Esophagus muscularis mucosa (tissue), 4 donors: ENCODE measurements at places on chromosomes 2 and 18. TPM values are rescaled to one million over a fixed set of nuclear protein-coding genes. Genes with fewer than 3 reads are reported as not detected.

GRCh38 chr2:146950911-146951310 is 893.9 kb upstream of the ACVR2A start:
- H3K27me3 ChIP-seq, result no peaks in the 10 kb centered on the region
- H3K4me1 ChIP-seq, result peaks cover 40% of the 10 kb centered on the region
- H3K4me3 ChIP-seq, result no peak overlapping the region
- no peak overlapping the region for H3K27ac ChIP-seq
- no peaks in the 10 kb centered on the region for H3K36me3 ChIP-seq

Gene MAB21L4
- total RNA-seq, result not detected

- peak overlapping the region; percentile 89 for H3K27ac ChIP-seq
- peaks cover 24% of the 10 kb centered on the region for H3K27me3 ChIP-seq
- DNase-seq, result no peak
- peak overlapping the region; percentile 70 for H3K4me3 ChIP-seq
- H3K36me3 ChIP-seq, result no peaks in the 10 kb centered on the region
- H3K4me1 ChIP-seq, result peaks cover 25% of the 10 kb centered on the region
Measured at GRCh38 chr2:144515696-144516410, 4.1 kb downstream of the ZEB2 start.

GRCh38 chr2:227031379-227031778 is 132.6 kb downstream of the COL4A4 start:
- H3K36me3 ChIP-seq, result no peaks in the 10 kb centered on the region
- H3K27me3 ChIP-seq, result no peaks in the 10 kb centered on the region
- H3K4me3 ChIP-seq, result no peak overlapping the region

Gene LRRC30
- not detected for total RNA-seq

Gene SMYD1
- 26.1 TPM for total RNA-seq
